Stimulated activated CD4-positive, alpha-beta T cell treated with anti-CD3 and anti-CD28 coated beads, Interleukin-1b, Interleukin-23, amount 100 ng/mL, for 1 hour (primary cell): ENCODE measurements at places on chromosomes 3 and 15.

DNA sequence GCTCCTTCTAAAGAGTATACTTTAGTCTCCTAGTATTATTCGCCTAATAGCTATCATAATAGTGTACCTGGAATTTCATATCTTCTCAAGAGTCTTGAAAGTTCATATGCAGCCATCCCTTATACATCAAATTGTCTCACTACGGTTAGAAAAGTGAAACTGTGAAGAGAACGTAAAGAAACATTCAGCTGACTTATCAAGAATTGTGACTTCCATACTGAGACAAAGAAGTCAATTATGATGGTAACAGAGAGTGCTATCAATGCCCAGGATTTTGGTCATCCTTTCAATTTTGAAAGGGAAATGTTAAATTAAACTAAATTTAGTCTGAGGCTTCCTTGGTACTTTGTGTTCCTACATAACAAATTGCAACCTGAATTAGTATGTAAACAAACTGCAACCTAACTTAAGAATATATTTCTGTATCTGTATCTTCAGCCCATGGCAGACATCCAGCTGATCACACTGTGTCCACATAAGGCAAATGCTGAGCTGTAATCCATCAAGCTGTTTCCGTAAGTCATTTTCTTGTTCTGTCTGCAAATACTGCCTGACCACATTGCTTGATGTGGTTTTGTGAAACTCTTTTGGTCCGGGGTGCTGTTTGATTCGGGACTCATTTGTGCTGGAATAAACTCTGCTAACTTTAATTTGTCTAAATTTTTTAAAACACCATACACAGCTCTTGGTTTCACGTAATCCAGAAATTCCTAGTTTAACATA is 469.6 kb downstream of the SI start:
- DNase-seq, result no peak

DNA sequence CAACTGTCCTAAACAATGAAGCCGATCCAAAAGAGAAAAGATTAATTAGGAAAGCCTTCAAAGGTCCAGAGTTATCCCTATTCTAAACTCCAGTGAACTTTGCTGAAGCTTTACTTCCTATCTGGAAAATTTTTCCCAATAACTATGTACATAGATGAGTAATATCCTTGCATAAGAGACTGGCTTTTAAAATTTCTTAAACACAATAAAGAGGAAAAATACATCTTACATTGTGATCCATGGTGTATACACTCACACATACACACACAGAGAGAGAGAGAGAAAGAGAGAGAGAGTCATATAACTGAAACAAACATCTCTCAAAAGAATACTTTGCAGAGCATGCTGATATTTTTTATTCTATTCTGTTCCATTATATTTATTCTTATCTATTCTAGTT is 20.0 kb downstream of the SPTSSB start:
- no peak for DNase-seq

GRCh38 chr15:25682340-25682739 is 180.8 kb downstream of the ATP10A start:
- DNase-seq, result no peak

GRCh38 chr15:99979371-99979770 is 246.1 kb upstream of the LYSMD4 start:
- no peak for DNase-seq

- no peak for DNase-seq
Observed at GRCh38 chr3:23889386-23889785, 27.4 kb downstream of the NKIRAS1 start.

DNA sequence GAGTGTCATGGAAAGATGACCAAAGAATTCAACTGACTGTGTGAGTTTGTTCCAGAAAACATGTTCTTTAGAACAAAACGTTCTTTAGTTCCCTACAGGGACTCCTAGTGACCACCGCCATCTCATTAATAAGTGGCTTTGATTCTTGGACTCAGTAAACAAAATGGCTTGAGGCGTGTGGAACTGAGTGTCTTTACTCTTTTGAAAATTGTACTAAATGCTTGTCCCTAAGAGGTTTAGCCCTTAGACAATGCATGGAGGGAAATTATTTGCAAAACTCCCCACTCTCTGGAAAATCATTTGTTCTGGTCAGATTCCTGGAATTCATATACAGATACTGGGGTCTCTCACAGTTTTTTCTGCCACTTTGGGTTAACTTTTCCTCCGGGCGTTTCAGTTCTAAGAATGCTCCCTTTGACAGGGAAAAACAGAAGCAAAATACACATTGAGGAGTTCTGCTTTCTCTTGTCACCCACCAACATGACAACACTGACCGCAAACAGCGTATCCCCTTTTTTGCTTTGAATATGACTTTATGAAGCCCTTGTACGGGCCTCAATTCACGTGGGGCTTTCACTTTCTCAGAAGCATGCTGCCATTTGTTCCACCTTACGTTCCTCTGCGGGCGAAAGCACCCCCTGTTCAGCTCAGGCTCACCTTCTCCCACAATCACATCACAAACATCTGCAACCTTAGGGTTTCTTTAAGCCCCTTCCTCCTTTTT is 15.3 kb upstream of the NRROS start:
- DNase-seq, result no peak

DNA sequence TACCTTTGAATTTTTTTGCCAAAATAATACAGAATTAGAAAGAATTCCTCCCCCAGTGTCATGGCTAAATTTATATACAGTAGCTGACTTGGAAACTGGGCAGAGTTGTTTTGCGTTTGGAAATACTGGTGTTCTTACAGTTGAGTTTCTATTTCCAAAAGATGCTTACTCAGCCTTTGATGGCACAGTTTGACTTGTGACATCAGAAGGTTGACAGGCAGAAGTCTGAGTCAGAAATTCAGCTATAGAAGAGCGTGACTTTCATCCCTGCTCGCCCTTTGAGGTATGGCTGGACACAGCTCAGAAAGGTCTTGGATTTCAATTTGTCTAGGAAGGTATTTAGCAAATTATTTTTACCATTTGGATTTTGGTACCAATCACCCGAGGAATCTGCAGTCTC is 175.8 kb downstream of the VGLL4 start:
- DNase-seq, result no peak

GRCh38 chr3:31246293-31247062 is 286.2 kb upstream of the STT3B start:
- DNase-seq, result no peak

GRCh38 chr3:140913728-140914127 is 27.9 kb upstream of the SLC25A36 start:
- no peak for DNase-seq

GRCh38 chr3:4984511-4984864 is 5.3 kb downstream of the BHLHE40 start:
- DNase-seq, result no peak
